ENCODE measurements at places on chromosomes 6 and 20.

DNA sequence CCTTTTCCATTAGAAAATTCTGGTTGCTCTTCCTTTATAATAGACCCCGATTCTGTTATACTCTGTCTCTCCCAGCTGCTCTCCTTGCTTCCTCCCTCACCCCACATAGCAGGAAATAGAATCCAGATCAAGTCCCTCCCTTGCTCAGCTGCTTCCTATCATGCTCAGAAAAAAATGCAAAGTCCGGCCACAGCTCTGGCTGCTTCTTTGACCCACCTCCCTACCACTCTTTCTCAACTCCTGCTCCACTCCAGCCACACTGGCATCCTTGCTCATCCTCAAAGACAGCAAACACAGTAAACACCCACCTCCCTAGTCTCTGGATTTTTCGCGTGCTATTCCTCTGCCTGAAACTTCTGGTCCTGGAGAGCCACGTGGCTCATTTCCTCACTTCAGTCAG lies 9.1 kb upstream of the SLC22A16 start:
- DNase-seq = no peak

DNA sequence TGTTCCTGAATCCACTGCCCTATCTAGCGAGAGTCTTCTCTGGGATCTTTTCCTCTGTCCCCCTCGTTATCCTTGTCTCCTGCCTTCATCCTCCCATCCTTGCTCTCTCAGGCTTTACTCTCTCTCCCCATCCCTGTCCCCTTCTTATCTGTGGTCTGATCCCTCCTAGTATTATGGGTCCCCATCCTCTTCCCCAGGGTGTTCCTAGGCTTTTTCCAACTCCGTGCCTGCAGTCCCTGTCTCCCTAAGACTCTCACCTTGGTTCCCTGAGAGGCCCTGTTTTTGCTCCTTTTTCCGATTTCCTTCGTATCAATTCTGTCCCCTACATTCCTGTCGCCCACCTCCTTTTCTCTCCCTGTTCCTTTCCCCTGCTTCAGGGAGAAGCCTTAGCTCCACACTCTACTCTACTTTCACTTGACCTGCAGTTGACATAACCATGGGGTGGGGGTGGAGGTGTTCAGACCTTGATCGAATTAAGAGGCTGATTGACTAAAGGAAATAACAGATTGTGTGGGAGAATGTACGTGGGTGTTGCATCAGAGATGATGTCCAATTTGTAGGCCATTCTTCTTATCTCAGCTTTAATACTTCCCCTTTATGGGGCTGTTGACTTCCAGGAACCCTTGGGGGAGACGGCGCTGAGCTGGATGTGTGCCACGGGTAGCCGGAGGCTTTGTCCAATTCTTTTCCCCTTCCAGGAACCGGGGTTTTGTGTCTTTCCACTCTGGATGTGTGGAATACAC lies 905 bp downstream of the PPARD start:
- peak; percentile 79 for DNase-seq

- DNase-seq = no peak
Observed at GRCh38 chr6:4853782-4854511, 77.7 kb downstream of the CDYL start.

DNA sequence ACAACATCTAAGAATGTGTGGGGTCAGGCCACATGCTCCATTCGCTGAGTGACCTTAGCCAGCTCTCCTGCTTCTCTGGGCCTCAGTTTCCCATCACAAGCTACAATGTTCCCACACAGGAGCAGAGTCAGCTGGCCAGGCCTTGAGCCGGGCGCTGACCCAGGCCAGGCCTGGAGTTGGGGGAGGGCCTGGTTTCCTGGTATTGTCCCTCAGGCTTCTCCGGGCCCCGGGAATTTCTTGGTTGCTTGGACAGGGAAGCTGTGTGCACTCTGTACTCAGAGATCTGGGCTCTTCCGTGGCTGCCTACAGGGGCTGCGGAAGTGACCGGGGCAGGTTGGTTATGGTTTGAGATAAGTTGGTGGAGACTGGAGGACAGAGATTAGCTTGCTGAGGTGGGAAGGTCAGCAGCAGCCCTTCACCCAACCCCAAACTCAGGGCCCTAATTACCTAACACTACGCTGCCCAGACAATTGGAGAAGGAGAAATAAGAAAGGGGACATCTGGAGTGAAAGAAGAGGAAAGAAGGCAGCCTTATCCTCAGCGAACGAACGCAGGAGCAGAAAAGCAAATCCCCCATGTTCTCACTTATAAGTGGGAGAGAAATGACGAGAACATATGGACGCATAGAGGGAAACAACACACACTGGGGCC lies 6.2 kb downstream of the TGM2 start:
- DNase-seq = no peak

GRCh38 chr6:45607798-45608197 lies 230.1 kb upstream of the SUPT3H start:
- no peak for DNase-seq

GRCh38 chr6:46310196-46310595 lies 139.4 kb upstream of the ENPP5 start:
- DNase-seq = no peak

GRCh38 chr6:66173587-66173986 lies 466.6 kb upstream of the EYS start:
- no peak for DNase-seq

DNA sequence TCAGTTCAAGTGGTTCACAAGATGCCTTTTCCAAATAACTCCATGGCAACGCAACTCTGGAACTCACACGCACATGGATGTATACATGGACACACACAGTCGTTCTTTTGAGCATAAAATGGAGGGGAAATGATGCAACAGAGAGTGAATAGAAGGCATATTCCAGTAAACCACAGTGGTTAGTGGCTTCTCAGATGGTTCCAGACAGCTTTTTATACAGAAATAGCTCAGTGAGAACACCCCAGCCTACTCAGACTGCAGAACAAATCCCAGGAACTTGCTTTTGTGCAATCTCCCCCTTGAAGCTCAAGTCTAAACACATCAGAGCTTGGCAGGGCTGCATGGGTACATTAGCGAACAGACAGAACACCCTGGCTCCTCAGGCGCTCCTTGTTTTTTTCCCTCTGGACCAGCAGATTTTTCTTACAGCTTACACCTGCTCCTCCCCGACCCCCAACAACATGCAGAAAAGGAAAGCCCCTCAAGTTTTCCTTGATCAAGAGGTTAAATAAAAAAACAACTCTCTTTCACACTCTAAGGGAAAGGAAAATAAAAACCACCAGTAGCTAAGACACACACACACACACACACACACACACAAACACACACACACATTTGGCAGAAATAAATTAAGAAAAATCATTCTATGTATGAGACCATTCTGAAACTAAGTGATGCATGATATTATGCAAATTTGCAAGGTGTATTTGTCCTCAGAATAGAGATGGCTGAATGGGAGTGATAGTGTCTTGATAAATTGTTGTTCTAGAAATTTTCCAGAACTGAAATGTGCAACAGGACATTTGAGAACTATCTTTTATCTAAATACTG lies 51.2 kb upstream of the RANBP9 start:
- DNase-seq = peak; percentile 22

GRCh38 chr6:53492860-53493634 lies 51.9 kb downstream of the GCLC start:
- peak; percentile 59 for DNase-seq

- no peak for DNase-seq
Observed at GRCh38 chr6:81263531-81264168, 488.8 kb downstream of the TENT5A start.

DNA sequence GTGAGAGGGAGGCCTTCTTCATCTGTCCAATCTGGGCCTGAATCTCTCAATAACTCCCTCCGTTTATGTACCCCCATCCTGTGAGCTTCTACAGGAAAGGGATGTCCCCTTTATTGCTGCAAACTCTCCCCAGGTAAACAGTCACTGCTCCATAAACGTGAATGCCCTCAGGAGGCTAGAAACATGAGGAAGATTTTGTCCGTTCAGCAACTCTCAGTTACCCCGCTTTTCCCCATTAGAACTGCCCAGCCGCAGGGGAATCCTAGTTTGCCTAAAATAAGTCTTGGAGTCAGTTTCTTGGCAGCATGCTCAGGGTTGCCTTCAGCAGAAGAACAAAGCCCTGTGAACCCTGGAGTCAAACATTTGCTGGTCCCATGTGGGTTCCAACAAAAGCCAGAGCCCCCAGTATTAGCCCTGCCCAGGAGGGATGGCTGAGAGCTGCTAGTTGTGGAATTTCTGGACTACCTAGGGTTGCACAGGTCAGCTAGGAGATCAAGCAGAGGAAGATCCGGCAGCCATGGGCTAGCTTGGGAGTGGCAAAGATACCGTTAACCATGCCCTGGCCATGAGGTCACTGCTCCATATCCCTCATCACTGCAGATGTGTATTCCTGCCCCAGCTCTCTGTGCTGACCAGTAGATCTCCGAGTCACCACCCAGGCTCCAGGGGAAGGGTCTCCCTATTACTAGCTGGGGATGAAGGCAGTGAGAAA lies 640 bp downstream of the LRRN4 start:
- no peak for DNase-seq

Measured in CD14-positive monocyte (primary cell).